ENCODE measurements at places on chromosomes 7 and 10.

- DNase-seq = no peak
Measured at GRCh38 chr10:78861529-78862327, 207.0 kb upstream of the ZMIZ1 start.

DNA sequence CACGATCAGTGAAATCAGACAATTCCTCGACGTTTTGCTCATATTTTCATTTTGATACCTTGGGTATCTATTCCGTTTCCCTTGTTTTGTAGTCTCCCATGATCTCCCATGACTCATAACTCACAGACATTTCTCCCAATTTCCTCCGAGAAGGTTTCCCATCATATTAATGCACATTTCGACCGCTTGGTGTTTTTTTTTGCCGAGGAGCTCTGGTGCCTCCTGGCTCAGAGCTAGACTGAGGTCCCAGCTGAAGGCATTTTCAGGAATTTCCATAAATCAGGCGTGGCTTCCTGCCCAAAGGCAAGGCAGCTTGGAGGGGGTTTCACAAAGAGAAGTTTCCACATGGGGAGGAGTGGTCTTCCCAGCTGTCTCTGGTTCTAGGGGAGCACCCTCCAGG, 148.2 kb upstream of the TNS3 start:
- DNase-seq = no peak

- no peak for DNase-seq
Measured at GRCh38 chr7:155424301-155425010, 33.5 kb upstream of the EN2 start.

GRCh38 chr10:50946991-50947781, 61.8 kb upstream of the A1CF start:
- no peak for DNase-seq

DNA sequence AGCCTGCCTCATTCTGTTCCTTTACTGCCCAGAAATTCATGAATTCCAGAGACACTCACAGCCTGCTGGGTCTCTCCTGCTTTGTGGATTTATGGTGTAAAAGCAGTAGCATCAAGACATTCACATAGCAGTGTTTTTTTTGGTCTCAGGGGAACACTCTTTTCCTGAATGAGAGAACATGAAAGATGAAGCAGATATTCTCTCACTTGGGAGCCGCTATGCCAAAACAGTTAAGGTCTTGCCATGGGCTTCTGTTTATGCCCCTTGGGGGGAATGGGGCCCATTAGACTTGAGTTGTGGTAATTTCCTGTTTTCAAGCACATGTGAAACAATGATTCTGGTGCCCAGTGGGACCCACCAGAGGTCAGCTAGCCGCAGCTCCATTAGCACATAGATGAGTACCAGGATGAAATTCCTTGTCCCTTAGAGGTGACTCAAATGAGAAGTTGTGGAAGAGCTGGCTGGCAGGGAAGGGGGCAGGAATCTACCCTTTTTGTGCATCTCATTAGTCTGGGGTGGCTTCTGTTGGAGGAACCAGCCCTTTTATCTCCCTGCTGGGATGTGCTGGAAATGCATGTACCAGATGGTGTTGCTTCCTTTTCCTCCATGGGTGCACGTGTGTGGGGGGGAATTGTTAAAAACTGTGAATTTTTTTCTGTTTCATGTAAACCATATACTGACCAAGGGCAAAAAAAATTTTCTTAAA, 13.3 kb downstream of the BMPER start:
- no peak for DNase-seq

- no peak for DNase-seq
Measured at GRCh38 chr10:77844713-77845445, 81.7 kb downstream of the DLG5 start.

DNA sequence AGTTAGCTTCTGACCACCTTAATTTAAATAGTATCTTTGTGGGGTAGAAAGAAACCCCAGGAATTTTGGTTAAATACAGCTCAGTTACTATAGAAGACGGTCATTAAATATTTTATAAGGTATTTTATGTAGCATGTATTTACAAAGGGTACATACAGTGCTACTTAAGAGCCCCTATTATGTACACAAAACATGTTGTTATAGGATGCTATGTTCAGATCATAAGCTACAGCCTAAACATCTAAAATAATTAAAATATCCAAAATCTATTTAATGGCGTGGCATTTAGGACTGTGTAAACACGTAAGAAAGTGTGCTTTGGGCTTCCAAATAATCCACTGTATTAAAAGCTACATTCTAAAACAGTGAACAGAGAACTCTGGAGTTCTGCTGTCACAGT, 39.4 kb upstream of the DLX5 start:
- DNase-seq = no peak

DNA sequence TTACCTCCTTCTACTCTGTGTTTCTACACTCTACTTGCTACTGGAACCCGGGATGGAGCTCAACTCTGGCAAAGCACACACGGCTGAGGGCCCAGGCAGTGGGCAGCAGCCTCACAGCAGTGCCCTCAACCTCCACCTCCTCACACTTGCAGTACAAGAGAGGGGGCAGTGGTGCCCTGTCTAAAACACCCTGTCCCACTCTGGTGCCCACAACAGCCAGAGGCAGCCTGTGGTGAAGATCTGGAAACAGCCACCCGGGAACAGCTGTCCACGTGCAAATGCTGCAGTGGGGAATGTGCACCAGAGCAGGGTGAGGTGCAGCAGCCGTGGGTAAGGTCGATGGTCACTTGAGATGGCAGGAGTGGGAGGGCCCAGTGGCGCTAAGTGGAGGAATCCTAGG, 13.7 kb downstream of the MAT1A start:
- no peak for DNase-seq

- DNase-seq = no peak
Measured at GRCh38 chr7:132317701-132318351, 258.4 kb downstream of the PLXNA4 start.

- no peak for DNase-seq
Measured at GRCh38 chr7:85462671-85463070, 275.8 kb upstream of the SEMA3D start.

DNA sequence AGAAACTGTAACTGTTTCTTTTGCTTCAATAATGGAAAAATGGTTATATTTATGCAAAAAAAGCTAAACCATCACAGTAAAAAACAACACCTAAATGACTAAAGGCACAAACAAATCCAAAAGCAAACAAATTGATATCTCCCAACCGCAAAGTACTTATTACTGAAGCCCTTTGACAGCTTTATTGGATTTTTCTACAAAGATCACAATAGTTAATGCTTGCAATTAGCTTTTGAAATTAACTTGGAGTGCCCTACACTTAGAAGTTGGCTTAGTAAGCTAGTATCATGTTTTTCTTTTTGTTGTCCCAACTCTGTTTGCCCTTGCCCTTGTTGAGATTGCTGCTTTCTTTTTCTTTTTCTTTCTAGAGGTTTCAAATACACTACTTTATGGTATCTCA, 257.5 kb downstream of the INHBA start:
- no peak for DNase-seq

GRCh38 chr10:49407552-49408137, 11.8 kb upstream of the DRGX start:
- DNase-seq = peak; percentile 65

GRCh38 chr7:104299323-104299722, 29.1 kb upstream of the LHFPL3 start:
- no peak for DNase-seq

DNA sequence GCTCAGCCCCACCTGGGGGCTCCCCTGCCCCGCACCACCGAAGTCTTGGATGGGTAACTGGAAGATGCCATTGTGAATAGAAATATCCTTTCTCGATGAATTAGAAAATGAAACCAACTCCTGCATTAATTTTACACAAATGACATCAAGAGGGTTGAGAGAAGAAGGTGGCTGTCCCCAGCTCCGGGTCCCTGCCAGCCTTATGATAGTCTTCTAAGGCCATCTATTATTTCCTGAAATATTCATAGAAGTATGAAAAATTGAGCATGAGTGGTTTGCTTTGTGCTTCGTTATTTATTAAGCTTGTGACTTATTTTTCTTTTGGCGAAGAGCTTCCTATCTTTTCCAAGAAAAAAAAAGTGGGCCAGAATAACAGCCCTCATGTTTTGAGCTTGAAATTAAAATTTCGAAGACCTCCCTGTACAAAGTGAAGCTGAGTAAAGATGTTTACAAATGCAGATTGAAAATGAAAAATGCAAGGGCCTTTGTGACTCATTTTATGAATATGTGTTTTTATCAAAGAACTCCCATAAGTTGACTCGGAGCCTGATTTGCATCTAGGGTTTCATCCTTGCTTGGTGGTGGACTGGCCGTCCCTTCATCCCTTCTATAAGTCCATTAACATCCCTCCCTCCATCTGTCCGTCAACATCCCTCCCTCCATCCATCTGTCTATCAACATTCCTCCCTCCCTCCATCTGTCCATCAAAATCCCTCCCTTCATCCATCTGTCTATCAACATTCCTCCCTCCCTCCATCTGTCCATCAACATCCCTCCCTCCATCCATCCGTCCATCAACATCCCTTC, 20.5 kb upstream of the CFAP46 start:
- DNase-seq = no peak

- DNase-seq = no peak
Measured at GRCh38 chr7:92282930-92283329, 37.2 kb downstream of the ANKIB1 start.

DNA sequence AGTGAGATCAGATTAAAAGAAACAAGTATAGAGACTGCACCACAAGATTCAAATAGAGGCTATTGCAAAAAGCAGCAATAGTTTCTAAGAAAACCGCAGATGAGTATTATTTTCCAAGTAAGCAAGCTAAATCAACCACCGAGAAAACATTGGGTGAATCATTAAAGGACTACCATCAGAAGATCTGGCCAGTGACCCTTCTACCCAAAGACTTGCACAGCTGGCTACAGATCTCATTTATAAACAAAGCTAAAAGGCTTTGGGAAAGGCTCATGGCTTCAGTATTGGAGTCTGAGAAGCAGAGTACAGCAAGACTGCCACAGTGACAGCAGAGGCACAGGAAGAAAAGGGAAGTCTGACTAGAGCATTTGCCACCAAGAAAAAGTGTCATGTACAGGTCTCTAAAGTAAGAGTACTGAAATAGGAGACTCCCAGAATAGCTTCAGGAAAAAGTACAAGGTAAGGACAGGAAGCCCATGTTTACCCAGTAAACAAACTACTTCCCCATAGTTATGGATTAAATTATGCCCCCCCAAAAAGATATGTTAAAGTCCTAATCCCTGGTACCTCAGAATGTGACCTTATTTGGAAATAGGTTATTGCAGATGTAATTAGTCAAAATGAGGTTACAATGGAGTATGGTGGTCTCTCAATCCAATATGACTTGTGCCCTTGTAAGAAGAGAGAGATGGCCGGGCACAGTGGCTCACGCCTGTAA, 19.0 kb downstream of the STEAP1 start:
- no peak for DNase-seq

DNA sequence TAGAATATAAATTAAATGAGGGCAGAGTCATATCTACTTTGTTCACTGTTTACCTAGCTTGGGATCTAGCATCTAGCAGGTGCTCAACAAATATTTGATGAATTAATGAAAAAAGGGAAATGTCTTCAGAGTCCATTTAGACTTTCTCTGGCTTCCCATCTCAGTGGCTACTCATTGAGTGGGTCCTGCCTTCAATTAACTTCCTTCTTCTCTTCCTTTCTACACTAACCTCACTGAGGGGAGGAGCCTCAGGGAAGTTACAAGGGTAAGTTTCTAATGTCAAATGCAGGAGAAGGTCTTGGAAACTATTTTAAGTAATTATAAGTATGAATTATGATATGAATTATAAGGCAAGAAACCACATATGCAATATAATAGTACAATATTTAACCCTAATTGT, 28.2 kb upstream of the MPP7 start:
- peak; percentile 32 for DNase-seq

GRCh38 chr7:136857573-136857972, 10.9 kb upstream of the CHRM2 start:
- no peak for DNase-seq

- DNase-seq = no peak
Measured at GRCh38 chr7:94425546-94425945, 30.9 kb downstream of the COL1A2 start.

GRCh38 chr7:25025218-25025671, 45.3 kb upstream of the OSBPL3 start:
- no peak for DNase-seq

GRCh38 chr7:45598886-45599520, 24.8 kb downstream of the ADCY1 start:
- no peak for DNase-seq

DNA sequence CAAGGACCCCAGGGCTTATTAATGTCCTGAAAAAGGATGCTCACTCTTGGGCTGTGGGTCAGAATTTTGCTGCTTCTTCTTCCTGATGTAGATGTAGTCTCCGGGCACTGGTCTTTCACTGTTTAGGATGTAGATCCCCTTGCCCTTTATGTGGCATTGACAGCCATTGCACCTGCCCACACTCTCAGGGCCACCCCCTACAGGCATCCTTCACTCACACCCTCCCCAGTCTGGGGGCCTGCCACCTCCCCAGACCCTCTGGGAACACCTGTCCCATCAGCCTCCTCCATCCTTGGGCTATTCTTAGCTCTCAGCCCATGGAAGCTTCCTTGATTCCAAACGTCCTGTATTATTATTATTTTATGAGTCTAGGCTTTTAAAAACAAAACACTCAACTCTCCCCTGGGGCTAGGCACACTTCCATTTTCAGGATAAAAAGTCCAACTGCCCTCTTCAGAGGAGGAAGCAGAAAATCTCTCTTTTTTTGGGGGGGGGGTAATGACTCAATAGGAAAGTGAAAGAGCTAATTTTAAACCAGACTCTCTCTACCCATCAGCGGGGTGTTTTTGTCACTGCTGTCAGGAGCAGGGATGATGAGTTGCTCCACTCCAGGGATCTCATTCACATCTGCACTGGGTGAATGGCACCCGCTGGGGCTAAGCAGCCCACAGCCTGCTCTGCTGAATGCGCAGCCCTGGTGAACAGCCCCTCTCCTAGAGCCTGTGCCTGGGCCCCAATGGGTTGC, 11.5 kb upstream of the KLRG2 start:
- peak; percentile 8 for DNase-seq

GRCh38 chr7:79529214-79529880, 75.9 kb upstream of the MAGI2 start:
- no peak for DNase-seq

GRCh38 chr10:77591238-77591880, 46.2 kb downstream of the KCNMA1 start:
- no peak for DNase-seq

DNA sequence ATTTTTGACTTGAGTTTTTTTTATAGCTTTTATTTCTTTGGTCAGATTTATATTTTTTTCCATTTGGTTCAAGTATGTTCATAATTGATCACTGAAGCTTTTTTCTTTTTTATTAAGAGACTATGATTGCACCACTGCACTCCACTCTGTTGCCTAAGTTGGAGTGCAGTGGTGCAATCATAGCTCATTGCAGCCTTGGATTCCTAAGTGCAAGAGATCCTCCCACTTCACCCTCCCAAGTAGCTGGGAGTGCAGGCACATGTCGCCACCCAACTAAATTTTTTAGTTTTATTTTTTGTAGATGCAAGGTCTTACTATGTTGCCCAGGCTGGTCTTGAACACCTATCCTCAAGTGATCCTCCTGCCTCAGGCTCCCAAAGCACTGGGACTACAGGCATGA, 97.7 kb upstream of the KIF5B start:
- DNase-seq = no peak
